ENCODE measurements at places on chromosomes 6 and 20.

GRCh38 chr6:87213364-87213763 is 58.0 kb downstream of the ZNF292 start:
- DNase-seq, result no peak

DNA sequence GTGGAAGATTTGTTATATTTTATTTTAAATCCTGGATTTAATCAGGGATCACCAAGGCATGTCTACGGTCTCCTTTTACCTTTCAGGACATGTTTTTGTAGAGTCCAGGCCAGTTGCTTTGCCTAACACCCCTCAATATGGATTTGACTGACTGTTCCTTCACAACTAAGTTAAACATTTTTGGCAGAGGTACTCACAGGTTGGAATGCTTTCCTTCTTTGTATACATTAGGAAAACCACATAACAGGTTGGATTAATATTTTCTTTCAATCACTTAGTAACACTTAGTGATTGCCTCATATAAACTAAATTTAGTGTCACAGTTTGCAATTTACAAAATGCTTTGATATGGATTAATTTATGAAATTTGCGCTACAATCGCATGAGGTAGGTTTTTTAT is 64.5 kb downstream of the IPCEF1 start:
- DNase-seq, result no peak

GRCh38 chr20:33111306-33111705 is 31.9 kb downstream of the BPIFB4 start:
- DNase-seq, result no peak

- DNase-seq, result no peak
Observed at GRCh38 chr6:46113370-46113769, 16.4 kb upstream of the ENPP4 start.

GRCh38 chr6:33017694-33018353 is 8.4 kb upstream of the HLA-DOA start:
- DNase-seq, result no peak

- no peak for DNase-seq
Observed at GRCh38 chr6:165632194-165632593, 30.8 kb downstream of the PDE10A start.

DNA sequence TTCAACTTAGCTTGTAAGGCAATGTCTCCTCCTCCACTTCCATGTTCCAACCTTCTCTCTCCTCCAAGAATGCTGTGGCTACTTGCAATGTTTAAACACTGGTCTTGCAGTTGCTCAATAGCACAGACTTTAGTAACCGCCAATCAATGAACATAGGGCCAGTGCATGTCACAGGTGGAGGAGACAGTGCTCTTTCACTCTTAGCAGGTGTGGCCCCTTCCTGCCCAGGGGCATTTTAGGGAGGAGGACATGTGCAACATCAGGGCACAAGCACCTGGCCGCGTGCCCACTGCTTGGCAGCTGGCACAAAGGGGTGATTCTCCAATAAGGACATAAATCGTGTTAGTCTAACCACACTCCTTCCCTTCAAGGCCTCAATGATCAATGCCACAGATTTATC is 41.3 kb downstream of the ADGRF1 start:
- no peak for DNase-seq

DNA sequence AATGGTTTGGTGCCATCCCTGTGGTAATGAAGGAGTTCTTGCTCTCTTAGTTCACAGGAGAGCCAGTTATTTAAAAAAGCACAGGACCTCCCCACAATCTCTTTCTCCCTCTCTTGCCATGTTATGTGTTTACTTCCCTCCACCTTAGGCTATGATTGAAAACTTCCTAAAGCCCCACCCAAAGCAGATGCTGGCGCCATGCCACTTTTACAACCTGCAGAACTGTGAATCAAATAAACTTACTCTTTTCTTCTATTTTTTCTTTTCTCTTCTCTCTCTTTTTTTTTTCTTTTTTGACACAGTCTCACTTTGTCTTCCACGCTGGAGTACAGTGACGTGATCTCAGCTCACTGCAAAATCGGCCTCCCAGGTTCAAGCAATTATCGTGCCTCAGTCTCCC is 508.4 kb upstream of the EPHA7 start:
- DNase-seq, result no peak

DNA sequence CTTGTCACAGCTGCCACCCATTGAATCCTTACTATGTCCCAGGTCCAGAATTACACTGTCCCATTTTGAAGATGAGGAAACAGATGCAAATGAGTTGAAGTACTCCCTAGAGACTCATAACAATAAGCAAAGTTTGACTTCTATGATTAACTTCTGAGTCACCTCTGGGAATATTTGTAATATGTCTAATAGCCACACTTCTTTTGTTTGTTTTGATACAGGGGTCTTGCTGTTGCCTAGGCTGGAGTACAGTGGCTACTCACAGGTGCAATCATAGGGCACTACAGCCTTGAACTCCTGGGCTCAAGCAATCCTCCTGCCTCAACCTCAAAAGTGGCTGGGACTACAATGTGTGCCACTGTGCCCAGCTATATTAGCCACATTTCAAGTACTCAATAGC is 11.4 kb upstream of the SOX12 start:
- no peak for DNase-seq

GRCh38 chr20:13259921-13260320 is 38.8 kb downstream of the ISM1 start:
- no peak for DNase-seq

- DNase-seq, result no peak
Observed at GRCh38 chr20:8414586-8415274, 282.7 kb downstream of the PLCB1 start.

GRCh38 chr20:11738852-11739251 is 178.8 kb upstream of the BTBD3 start:
- DNase-seq, result no peak

DNA sequence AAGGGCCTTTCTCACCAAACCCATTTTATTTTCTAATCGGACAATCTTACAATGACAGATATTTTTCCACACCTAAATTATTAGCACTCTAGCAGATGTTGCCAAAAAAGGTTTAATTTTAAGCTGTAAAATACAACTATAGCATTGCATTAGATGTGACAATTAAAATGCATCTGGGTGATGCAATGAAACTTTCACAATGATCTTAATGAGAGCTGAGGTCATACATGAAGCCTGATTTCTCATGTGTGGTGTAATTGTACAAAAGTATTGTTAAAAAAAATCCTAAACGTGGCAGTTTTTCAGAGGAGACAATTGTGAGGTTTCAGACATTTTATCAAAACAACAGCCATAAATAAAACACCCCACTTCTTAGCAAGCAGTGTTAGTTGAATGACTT is 606.0 kb downstream of the HDGFL1 start:
- DNase-seq, result no peak

GRCh38 chr20:61742097-61742825 is 323.4 kb downstream of the TAF4 start:
- no peak for DNase-seq

- no peak for DNase-seq
Observed at GRCh38 chr20:57716901-57717300, 7.1 kb upstream of the PMEPA1 start.

DNA sequence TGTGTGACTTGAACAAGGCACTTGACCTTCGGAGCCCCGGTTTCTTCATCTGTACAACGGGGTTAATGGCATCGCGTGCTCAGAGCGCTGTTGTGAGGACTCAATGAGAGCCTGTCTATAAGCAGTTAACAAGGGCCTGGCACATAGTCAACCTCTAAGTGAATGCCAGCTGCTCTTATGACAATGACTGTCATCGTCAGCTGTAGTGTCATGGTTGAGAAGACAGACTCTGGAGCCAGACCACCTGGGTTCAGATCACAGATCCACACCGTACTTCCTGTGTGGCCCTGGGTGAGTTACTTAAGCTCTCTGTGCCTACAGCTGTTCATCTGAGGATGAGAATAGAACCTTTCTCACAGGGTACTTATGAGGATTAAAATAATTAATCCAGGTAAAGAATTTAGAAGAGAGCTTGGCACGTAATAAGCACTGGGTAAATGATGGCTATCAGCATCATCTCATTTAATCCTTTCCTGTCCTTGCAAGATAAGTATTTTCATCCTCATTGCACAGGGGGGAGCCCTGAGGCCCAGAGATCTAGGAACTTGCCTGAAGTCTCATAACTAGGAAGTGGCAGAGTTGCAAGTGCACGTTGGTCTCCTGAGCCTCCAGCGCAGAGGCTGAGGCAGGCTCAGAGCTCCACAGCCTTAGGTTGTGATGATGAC is 105.3 kb downstream of the EYA2 start:
- no peak for DNase-seq

GRCh38 chr20:2564406-2564805 is 28.0 kb downstream of the TMC2 start:
- DNase-seq, result no peak

DNA sequence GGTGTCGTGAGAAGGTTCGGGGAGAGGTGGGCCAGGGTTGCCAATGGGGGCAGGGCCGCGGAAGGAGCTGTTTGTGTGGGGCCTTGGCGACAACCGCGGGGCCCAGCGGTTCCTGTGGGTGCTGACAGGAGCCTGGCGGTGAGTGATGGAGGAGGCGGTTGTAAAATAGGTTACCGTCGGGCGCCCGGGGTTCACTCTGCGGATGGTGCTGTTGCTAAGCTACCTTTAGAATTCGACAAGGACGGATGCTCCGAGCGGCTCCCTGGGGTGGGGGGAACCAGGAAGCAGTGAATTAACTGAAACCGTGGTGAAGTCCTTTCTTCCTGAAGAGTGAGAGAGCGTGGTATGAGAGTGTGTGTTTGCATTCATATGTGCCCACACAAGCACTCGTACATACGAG is 61.7 kb downstream of the CDH22 start:
- DNase-seq, result no peak

DNA sequence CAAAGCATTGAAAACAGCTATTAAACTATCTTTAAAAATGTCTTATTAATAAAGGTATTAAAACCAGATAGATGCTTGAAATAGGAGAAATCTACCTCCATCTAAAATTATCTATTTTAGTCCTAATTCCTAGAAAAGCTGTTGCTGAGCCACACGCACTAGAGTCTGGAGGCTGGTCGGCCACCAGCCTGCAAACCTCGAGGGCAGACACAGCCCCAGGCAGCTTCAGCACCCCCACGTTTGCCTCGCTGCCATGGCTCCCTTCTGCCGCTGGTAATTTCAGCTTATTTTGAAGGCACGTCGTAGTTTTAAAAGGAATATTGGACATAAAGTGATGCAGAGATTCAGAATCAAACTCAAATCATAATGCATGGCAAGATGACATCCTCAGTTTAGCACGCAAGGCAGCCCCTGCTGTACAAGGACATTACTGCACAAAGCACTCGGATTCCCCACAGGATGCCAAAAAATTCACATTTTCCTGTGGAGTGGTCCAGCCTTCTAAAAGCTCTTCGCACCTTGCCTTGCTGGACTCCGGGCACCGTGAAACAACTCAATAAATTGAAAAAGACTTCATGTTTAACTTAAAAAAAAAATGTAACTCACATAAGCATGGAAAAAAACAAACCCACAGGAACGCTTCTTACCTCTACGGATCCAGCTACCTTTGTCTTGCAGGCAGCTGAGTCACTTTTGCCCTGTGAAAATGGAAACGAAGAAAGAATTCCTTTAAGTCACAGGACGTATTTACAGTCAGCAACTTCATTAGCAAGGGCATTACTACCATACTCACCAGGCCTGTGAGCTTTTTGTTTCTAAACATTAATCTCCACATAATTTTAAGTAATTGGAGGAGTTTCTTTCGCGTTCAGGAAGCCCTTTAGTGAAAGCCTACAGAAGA is 143.4 kb upstream of the RPS6KA2 start:
- no peak for DNase-seq

GRCh38 chr20:62633598-62634329 is 8.5 kb upstream of the SLCO4A1 start:
- no peak for DNase-seq

- no peak for DNase-seq
Observed at GRCh38 chr20:63940071-63940471, 16.1 kb downstream of the UCKL1 start.

- DNase-seq, result no peak
Observed at GRCh38 chr6:255751-256083, 36.6 kb upstream of the DUSP22 start.

DNA sequence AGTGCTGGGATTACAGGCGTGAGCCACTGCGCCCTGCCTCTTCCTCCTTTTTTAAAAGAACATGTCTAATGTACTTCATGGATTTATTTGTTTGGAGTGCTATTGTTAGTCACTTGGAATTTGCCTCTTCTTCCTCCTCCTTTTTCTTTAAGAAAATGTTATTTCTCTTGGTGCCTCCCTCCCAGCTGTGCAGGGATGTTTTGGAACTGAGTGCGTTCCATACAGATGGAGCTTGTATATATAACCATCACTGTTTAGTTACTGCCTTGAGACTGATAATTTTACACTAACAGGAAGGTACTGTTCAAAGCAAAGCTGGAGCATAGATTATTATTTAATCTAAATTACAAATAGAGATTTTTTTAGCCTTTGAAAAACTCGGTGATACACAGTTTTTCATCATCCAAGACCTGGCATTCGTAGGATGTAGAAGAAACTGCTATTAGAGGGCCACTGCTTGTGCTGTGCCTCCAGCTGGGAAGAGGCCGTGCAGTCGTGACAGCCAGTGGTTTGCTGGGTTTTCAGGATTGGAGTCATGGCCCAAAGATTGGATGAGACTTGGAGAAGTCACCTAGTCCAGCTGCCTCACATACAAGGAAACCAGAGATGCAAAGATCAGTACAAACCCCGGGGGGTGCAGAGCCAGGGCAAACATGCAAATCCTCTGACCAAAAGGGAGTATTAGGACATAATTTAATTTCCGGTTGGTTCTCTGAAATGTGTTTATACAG is 123.1 kb downstream of the PLEKHG1 start:
- no peak for DNase-seq

DNA sequence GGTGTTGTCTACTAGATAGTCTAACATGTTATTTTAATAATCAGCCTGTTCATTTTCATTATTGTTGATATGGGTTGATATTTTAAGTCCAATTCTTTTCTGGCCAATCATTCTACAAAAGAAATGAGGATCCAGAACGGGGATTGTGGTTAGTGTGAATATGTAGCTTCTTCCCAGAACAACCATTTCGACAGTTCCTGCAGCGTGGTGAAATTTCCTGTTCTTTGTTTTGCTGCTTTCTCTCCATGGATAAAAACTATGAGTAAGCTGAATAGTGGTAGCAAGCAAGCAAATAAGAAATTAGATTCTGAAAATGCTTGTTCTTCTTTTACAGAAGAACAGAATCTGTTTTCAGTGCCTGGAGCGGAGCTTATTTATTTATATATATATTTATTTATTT is 65.5 kb upstream of the F13A1 start:
- no peak for DNase-seq

DNA sequence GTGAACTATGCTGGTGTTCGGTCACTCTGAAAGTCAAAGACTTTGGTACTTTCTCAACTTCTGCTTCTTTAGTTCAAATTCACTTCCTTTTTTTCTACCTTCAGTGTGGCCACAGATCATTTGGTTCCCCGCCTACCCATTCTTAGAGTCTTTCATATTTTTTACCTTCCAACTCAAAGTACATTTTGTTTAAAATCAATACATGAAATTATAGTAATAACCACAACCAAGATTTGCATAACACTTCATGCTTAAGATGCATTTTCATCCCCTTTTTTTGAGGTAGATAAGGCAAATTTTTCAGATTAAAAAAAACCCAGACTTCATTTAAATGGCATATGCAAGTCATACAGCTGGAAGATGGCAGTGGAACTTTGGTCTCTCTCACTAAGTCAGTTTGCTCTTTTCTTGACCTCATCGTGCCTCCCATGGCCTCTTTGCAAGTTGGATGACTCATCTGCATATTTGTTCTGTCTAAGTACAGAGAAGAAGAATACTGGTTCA is 11.9 kb upstream of the CNR1 start:
- no peak for DNase-seq

GRCh38 chr20:55667024-55667423 is 338.3 kb downstream of the CBLN4 start:
- no peak for DNase-seq

GRCh38 chr6:7196019-7196402 is 88.2 kb downstream of the RREB1 start:
- no peak for DNase-seq

GRCh38 chr20:44400970-44401769 is 45.7 kb downstream of the HNF4A start:
- no peak for DNase-seq
